ENCODE measurements at places on chromosomes 4 and X. TPM values are rescaled to one million over a fixed set of nuclear protein-coding genes. Genes with fewer than 3 reads are reported as not detected.

Gene CLDN22
- total RNA-seq, result not detected

Gene ARHGAP36
- not detected for total RNA-seq

Gene RGN
- not detected for total RNA-seq

DNA sequence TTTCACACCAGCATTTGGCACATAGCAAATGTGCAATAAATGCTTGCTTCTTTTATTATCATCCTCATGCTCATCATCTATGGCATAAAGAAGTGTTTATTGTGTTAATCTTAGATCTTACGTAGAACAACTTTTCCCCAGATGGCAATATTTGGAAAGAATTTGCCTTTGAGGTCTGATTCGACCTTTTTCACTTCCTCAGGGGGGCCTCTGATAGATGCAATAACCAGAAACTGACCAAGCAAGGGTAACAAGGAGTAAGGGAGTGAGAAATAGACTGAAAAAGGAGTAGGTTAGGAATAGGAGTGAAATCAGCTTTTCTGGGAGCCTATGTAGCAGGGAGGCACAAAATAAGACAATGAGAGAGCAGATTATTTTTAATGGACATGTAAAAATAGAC, 70.2 kb downstream of the RRAGB start:
- ATAC-seq, result no peak

- no peak for ATAC-seq
These were observed 77.4 kb downstream of the HPRT1 start for GRCh38 chrX:134537179-134537955.

- ATAC-seq, result no peak
These were observed 920.9 kb upstream of the PABPC4L start for GRCh38 chr4:135122457-135122856.

GRCh38 chr4:83618431-83618830, 82.5 kb downstream of the GPAT3 start:
- ATAC-seq, result no peak

DNA sequence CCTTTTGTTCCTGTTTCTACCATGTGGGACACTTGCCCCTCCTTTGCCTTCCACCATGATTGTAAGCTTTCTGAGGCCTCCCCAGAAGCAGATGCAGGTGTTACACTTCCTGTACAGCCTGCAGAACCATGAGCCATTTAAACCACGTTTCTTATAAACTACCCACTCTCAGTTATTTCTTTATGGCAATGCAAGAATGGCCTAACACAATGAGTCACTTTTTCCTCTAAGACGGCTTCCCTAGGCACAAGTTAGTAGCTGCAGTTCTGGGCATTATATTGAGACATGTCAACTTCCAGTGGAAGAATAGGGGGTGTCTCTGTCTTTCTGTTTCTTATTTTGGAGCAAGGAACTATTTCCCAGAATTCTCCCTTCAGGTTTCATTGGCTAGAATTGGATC, 32.9 kb upstream of the DIPK2B start:
- ATAC-seq, result no peak

DNA sequence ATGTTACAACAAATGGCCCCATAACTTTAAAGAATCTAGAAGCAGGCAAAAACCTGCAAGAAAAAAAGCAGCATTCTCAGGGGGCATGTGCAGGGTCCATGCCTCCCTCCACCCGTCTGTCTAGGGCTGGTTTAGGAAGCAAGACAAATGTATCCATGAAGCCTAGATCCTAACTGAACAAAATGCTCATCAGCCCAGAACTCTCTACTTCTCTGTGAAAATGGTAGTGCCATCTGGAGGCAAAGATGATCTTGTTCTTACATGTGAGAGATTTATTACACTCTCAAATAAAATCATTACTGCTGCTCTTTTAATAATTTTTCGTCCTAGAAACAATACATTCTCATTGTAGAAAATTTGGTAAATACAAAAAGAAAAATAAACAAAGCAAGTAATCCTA, 26.7 kb downstream of the NR3C2 start:
- no peak for ATAC-seq

DNA sequence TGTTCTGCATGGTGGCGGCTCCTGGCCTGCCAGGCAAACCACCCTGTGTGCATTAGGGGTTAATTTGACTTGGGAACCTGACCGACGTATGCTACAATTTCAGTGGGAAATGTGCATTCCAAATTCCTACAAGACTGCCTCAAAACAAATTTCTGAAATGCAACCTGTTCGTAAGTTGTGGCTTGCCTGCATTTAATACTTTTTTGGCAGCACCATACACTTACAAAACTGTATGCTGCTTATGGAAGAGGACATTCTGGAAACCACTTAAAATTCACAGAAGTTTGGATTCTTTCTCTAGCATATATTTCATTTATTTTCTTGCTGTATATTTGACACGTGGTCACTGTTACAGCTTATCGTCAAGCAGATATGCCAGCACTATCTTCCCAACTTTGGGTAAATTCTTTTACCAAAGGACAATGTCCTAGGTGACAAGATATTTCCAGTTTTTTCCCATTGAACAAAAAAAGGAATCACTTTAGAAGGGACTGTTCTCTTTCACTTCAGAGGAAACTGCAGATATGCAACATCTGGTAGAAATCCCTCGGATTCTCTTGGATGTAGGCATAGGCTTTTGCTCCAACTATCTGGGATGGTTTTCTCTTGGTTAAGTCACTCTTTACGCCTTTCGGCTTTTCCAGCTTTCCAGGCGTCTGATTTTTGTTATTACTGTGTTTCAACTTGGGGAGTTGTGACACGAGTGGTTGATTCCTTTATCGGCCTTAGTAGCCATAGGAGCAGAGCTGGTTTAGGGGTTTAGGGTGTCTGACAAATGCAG, 9.7 kb upstream of the TENM3 start:
- ATAC-seq, result no peak

DNA sequence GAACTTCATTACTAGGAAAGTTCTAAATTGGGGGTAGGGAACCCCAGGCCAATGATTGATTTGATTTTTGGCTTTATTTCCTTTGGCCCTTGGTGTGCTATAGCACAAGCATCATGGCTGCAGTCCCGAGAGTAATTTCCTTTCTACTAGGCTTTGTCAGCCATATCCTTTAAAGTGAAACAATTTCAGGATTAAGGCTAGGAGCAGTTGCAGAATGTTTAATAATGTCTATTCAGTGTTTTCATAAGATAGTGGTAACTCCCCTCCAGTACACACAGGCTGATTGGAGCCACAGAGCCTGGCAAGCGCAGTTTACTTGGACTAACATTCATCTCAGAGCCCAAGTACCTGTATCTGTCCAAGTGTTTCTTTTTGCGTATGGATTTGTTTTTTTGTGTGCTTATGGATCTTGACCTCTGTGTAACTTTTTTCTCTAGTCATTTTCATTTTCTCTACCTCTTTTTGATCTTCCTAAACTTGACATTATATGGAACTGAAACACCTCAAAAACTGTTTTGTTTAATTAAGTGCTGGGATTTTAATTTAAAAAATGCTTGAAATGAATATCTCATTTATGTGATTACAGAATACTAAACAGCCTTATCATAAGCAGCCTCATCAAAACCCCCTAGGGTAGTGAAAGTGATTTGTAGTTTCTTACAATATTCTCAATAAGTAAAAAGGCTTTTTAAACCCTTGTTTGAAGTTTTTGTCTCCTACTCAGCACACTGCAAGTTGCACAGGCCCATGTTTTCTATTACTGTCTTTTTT, 7.5 kb downstream of the STIM2 start:
- ATAC-seq, result peak; percentile 31

DNA sequence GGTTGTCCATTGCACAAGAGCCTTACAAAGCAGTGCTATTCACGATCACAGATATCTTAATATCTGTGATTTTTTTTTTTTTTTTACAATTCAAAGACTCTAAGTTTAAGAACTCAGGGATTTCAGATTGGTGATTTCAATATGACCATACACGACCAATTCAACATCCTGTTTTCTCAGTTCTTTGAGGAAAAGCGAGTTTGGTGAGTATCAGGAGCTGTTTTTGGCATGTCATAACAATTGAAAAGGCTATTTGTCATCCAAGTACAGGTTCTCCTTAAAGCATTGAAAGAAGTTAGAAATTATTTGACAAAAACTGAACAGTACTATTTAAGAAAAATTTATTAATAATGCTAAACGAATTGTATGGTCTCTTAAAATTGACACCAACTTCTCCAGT, 9.1 kb upstream of the ARHGEF6 start:
- ATAC-seq, result no peak

- ATAC-seq, result no peak
These were observed 21.7 kb downstream of the LPAR4 start for GRCh38 chrX:78769101-78769755.

DNA sequence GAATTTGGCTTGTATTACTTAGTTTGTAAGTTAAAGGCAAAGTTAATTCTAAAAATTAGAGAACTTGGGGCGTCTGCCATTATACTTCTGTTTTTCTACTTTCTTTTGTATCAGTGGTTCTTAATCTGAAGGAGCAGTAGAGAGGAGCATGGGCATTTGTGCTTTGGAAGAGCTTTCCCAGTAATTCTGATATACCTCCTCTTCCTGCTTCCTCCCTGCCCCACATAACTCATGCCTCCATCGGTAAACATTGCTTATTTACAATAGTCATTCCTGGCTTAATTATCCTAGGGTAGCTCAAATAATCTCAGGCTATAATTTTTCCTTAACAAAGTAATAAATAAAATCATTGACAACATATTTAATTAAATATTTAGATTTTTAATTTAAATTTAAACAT, 37.1 kb upstream of the SPARCL1 start:
- ATAC-seq, result no peak

DNA sequence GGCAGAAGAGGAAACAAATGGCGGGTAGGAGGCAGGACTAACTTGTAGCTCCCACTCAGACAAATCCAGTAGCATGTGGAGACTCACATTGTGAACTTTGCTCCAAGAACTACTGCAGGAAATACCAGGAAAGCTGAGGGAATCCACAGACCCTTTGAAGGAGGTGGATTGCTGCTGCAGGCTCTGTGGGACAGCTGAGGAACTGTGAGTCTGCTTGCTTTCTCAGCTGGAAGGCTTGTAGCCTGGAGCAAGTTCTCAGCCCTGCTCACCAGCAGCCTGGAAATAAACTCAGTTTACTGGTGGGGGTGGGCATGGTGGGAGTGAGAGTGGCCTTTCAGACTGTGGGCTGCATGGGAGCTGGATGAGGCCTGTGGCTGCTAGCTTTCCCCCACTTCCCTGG, 16.0 kb downstream of the RTL3 start:
- ATAC-seq, result no peak

DNA sequence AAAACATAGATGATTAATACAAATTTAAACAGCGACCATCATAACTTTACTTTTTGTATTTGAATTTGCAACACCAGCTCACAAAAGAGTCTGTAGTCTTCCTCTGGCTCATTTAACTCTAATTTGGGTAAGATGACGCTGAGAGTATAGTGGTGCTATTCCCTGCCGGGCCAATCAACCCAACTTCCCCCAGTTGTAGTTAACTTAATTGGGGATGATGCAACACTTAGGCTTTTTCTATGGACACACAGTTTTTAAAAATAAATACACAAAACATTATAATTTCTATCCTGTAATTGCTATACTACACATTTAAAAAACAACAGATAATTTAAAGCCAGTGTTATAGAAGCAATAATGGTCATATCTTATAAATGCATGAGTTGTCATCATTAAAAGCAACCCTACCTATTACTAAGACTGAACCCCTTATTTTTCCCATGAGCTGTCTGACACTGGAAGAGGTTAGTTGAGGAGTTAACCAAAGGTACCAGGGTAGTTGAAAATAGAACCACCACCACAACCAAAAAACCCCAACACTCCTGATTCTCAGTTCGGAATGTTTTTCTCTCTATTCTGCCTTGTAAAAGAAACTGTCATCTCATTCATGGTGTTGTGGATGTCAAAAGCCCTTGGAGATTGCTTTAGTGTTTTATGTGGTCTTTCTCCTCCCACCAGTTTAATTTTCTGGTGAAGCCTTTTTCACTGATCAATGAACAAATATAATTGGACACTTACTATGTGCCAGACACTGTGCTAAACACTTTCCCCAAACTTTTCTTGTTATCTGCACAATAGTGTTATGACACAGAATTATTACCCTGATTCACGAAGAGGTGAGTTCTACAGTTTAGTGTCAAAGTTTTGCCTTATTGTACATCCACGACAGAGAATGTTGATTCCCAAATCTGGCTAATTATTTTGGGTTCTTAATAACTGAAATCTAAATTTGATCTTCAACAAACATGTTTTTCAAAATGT, 61.5 kb upstream of the RAPGEF2 start:
- no peak for ATAC-seq

DNA sequence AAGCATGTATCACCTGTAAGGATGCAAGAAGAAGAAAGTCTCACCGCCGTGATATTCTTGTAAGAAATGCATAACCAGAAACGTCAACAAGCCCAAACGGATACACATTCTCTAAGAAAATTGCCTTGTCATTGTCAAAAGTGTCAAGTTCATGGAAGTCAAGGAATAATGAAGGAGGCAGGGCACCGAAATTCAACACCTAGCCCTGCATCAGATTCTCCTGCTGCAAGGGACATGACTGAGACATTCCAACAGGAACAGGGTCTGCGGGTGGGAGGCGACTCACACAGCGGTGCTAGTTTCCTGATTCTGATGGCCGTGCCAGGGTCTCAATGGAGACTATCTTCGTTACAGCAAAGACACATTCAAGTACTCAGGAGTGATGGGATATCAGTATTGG, 26.7 kb downstream of the IRF2 start:
- no peak for ATAC-seq

DNA sequence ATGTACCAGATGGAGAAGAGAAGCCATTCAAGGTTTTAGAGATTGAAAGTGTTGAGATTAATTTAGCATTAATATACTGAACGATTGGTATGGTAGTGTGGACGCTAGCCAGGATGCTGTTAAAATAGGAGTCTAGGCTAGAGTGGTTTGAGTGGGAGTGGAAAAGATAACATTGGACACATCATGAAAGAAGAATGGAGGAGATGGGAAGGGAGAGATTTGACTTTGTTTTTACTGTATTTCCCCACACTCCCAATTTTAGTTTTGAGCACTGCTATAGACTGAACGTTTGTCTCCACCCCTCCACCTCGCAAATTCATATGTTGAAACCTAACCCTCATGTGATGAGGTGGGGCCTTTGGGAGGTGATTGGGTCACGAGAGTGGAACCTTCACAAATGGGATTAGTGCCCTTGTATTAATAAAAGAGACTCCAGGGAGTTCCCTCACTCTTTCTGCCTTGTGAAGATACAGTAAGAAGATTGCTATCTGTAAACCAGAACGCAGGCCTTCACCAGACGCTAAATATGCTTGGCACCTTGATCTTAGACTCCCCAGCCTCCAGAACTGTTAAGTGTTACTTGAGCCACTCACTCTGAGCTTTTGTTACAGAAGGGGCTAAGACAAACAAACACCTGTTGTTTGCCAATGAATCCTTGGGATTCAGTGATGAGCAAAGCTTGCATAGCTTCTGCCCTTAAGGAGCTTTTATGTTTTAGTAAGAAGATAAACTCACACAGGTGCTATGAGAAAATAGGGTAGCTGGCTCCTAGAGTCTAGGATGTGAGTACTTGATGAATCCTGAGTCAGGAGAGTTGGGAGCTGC, 25.8 kb downstream of the USP9X start:
- no peak for ATAC-seq

- no peak for ATAC-seq
These were observed 35.3 kb upstream of the DCX start for GRCh38 chrX:111447298-111447697.

GRCh38 chr4:21778702-21779101, 169.9 kb downstream of the KCNIP4 start:
- ATAC-seq, result no peak

Data from activated T-helper 17 cell treated with anti-CD3 and anti-CD28 coated beads, Interleukin-2, amount 50 U/mL, for 72 hours (primary cell).